ENCODE measurements at places on chromosomes 13 and 19. TPM values are rescaled to one million over a fixed set of nuclear protein-coding genes. Genes with fewer than 3 reads are reported as not detected.

DNA sequence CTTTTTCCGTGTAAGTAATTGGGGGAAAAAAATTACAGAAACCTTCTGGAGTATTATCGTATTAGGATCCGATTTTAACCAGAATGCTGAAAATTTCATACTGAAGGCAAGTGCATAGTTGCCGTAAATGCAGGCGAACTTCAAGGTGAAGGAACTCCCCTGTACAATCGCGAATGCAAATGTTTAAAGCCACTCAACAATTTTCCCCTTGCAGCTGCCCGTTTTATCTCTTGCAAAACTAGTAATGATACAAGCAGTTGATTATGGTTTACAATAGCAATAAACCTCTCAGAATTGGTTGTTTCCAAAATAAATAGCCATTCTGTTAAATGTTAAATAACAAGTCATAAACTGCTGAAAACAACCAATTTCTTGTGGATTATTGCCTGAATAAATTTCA lies 105.7 kb downstream of the DNAJC15 start:
- no peak for DNase-seq

DNA sequence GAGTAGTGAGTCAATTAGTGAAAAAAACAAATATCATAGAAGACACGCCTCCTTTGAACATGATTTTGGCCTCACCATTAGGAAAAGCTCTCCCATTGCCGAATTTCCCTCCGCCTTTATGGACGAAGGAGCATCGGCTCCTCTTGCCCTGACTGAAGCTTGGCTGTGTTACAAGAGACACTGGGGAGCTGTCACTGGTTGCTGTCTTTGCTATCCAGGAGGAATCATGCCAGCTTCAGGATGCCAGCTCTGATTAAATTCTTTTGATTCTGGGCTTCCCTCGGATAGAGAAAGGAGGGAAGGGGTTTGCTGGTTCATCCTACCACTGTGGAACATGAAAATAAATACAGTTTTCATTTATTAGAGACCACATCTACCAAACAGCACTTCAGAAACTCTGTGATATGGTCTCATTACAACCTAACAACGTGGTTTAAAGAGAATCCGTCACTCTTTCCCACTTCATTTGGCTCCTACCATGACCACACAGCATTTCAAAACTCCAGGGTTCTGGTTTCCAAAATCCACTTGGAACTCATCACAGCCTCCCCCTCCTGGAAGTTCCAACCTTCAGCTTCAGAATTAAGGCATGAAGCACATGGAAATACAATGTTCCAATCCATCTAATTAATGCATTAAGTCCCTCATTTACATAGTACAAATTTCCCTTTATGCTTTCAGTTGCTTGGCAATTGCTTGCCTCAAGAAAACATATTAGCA lies 446.0 kb downstream of the EFNB2 start:
- DNase-seq = no peak

DNA sequence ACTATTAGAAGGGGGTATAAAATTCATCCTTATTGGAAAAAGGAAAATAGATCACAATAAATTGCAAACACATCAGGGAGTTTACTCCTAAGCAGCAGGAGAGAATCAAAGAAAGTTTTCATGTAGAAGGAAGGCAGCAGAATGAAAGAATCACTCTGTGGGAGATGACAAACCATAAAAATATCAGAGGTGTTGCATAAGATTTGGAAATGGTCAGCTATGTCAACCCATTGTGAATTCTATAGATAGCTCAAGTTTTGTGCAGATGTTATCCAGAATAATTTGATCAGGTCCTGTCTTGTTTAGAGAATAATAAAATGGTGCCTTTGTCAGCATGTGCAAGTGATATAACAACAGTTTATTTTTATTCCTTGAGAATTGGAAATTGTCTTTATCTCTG lies 622.4 kb downstream of the DCT start:
- no peak for DNase-seq

GRCh38 chr19:55526216-55527196 lies 10.4 kb downstream of the SBK2 start:
- peak; percentile 87 for DNase-seq

- no peak for DNase-seq
Observed at GRCh38 chr13:93446238-93446637, 219.6 kb downstream of the GPC6 start.

DNA sequence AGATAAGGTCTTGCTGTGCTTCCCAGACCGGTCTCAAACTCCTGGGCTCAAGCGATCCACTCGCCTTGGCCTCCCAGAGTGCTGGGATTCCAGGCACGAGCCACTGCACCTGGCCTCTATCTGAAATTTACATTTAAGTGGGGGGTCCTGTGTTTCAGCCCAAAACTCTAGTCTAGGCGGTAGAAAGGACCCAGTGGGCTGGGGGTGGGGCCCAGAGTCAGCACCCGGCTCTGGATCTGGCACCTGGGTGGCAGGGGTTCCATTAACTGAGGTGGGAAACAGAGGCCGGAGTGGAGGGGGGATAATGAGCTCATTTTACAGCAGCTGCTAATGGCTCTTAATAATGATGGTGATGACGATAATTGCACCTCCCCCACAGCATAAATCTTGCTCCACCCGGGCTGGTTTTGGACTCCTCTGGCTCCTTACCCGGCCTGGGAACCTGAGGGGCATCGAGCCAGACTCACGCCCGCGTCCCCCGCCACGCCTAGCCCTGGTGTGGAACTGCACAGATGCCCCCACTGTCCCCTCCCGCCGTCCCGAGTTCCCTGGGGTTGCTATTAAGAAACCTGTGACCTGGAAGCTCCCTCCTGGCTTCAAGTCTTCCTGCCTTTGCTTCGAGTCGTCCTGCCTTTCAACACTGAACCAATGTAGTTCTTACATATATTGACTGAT lies 17.8 kb upstream of the KLF2 start:
- DNase-seq = no peak

The CTXN1 gene
- total RNA-seq = 1.2 TPM

The C2CD4C gene
- total RNA-seq = 2.6 TPM

The CBY2 gene
- total RNA-seq = not detected

The PTPRS gene
- total RNA-seq = 131 TPM

The SLC10A2 gene
- not detected for total RNA-seq
